ENCODE measurements at places on chromosomes 3 and 15.

- no peak for DNase-seq
Measured at GRCh38 chr3:185815391-185816282, 9.2 kb downstream of the IGF2BP2 start.

DNA sequence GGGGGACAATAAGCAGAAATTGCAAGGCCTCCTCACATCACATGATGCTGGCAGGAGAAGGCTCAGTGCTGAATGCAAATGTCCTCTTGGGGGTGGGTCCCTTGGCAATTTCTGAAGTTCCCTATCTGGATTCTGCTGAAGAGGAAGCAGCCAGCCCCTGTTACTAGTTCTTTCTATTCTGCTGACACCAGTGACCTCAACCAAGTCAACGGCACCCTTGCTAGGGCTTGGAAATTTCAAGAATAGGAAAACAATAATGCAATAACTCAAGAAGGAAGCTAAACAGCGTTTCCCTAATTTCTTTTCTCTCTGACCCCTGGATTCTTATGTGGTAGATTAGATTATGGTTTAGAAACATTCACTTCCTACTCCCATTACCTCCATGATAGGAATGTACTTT is 46.2 kb upstream of the FOXP1 start:
- peak; percentile 10 for DNase-seq

DNA sequence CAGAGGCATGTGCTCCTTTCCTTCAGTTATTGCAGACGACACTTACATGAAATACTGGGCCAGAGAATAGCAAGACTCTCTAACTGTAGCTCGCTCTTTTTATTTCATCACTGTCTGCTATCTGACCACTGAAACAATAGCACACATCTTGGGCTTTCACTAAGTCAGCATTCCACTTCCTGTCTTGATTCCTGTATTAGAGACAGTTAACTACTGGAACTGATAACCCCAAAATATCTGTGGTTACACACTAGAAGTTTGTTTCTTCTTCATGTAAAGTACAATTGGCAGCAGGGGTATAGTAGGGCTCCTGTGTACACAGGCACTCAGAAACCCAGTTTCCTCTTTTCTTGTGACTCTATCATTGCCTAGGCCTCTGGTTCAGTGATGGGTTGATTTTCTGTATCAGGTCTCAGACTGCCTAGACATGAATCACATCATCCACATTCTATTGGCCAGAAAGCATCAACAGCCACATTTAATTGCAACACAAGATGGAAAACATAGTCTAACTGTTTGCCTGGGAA is 230.2 kb upstream of the CD96 start:
- DNase-seq = peak; percentile 39

DNA sequence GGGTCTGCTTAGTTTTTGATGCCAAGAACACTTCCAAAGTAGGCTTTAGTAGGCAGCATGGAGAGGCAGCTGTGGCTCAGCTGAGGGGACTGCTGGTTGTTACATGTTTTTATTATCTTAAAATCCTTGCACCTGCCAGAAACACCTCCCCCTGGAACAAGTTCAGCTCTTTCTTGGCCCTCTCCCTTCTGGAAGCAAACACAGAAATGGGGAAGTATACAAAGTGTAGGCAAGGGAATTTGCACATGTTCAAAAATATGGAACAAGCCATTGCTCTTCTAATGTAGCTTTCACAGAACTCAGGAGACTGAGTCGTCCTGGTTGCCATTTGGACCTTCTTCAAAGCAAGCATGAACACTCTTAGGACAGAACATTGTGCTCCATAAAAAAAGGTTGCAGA is 169.1 kb upstream of the SEMA6D start:
- DNase-seq = no peak
